Left ventricle myocardium superior (tissue), 1 donor: ENCODE measurements at places on chromosomes 7 and 10.
A peak's percentile ranks its signal among the peaks of the same experiment; 100 is the strongest.

GRCh38 chr10:68625316-68625921, 65.3 kb downstream of the TET1 start:
- DNase-seq: no peak

DNA sequence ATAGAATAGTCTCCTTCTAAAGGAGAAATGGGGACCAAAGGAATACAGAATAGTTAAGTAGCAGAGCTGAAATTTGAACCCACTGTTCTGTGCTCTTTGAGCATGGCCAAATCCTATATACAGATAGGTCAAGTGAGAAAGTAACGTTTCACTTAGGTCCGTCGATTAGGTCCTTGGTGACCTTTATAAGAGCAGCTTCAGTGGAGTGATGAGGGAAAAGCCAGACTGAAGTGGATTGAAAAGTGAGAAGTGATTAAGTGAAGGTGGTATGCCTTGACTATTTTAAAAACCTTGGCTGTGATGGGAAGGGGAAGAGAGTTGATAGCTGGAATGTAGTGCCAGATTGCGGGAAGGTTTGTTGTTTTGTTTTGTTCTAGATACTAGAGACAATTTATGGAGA, 10.6 kb upstream of the LSMEM1 start:
- DNase-seq: no peak

DNA sequence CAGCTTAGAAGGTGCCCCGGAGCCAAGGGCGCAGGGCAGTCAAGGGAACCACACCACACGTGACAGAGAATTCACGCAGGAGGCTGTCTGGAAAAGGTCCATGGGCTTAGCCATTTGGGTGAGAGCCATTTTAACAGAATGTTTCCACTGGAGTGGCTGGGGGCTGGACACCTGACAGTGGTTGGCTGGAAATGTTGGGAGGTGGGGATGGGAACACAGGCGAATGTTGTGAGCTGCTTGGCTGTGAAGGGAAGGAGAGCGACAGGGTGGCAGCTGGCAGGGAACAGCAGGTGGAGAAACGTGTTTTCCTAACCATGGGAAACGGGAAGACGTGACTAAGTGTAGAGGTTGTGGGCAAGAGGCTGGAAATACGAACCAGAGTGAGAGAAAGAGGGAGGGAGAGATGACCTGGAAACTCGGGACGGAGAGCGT, 100.5 kb upstream of the ZNF32 start:
- no peak for DNase-seq

DNA sequence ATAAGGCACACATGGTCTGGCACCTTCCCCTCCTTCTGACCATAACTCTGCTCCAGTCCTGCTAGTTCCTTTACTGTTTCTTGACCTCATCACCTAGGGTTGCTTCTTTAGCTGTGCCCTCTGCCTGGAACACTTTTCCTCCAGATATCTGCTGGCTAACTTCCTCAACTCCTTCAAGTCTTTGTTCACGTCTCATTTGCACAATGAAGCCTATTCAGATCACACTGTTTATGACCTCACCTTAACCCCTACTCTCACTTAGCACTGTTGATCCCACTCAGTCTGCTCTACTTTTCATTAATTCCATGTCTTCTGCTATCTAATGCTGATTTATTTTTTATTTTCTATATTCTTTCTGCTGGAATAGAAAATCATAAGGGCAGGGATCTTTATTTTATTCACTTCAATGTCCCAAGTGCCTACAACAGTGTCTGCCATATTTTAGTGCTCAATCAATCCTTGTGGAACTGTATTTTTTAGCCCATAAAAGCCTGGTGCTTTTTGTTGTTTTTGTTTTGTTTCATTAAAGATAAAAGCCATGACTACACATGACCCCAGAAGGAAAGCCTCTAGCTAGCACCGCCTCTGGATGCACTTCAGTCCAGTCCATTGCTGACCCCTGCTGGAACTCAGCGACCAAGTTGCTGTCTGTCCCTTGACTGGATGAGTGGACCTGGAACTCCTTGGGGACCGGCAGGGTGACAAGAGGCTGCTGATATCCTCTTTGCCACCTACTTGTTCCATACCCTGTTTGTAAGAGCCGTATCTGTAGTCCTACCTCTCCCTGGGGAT, 12.3 kb downstream of the KLF14 start:
- peak; percentile 81 for DNase-seq

DNA sequence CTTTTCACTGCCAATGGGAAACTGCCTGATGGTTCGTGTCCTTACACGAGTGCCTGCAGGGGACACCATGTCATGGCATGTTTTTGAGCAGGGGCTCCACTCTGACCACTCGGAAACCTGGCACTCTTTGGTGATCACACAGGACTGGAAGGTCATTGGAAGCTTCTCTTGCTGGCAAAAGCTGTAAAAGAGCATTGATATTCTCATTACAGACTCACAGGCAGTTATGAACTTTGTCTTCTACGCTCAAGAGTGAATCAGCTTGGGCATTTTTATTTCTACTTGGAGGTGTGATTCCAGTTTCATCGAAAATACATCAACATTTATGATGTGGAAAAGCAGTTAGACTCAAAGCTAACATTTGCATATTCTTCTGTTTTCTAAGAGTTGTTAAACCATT, 238.7 kb downstream of the THSD7A start:
- no peak for DNase-seq
